Stimulated activated CD8-positive, alpha-beta memory T cell treated with anti-CD3 and anti-CD28 coated beads, Interleukin-15, amount 100 ng/mL, for 1 hour (primary cell): ENCODE measurements at places on chromosomes 16 and 17.

DNA sequence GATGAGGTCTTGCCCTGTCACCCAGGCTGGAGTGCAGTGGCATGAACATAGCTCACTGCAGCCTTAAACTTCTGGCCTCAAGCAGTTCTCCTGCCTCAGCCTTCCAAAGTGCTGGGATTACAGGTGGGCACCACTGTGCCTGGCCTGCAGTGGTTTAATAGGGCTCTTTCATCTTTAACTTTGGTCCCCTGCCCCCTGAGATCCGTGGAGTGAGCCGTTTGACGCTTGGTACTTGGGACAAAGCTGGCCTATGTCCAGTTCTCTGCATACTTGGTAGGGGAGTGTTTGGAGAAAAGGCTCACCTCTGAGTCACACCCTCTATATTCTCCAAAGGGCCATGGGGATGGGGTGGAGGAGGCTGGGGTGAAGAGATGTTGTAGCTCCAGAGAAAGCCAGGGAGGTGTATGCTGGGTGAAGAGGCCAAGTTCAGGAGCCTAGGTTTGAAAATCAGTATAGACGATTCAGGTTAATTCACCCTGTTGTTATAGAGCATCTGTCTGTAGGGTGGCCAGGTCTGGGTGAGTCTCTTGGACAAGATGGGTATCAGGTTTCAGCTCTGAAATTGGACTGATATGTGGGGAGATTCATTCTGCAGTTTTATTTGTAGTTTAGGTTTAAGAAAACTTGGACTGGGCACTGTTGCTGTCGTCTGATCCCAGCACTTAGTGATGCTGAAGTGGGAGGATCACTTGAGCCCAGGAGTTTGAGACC lies 17.6 kb downstream of the ABCC1 start:
- no peak for DNase-seq

DNA sequence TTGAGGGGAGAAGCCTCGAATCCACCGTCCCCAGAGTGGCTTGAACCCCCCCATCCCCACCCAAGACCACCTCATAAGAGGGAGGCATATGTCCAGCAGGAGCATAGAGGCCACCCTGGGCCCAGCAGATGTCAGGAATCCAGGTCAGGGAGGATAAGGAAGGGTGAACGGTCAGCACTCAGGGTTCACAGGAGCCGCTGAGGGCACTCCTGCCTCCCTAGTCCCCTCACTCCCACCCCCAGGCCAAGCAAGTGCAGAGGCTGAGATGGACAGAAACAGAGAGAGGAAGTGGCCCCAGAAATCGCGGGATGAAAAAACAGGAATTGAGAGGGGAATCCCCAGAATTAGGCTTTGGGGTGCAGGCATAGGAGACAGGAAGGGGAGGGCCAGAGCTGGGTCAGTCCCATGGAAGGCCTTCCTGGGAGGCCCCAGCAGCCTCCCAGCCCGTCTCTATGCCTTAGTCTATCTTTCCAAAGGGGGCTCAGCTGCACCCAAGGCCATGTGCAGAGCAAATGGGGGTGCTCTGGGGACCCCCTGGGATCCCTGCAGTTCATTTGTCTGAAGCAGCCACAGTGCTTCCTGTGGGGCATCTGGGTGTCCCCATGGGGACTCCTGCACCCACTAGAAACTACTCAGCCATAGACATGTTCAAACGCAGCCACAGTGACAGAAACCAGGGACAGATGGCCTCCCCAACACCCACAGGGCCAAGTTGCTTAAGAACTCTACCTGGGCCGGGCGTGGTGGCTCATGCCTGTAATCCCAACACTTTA lies 1.7 kb downstream of the CMTM3 start:
- no peak for DNase-seq

DNA sequence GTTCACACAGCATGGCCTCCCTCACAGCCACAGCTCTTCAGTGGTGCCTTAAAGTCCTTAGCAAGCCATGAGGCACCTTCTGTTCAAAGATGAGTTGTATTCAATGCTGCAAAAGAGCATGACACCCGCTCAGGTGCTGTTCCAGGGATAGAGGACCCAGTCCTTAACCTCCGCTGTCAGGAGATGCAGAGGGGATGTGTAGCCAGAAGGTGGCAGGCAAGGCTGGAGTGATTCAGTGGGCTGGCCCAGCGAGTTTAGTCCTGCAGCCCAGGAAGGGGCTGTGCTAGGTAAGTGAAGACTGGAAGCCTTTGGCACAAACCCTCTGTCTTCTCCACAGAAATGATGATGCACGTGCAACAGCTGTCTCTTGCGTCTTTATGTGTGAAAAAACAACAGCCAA lies 25.0 kb upstream of the ADAM11 start:
- no peak for DNase-seq

GRCh38 chr17:12691173-12691572 lies 25.5 kb downstream of the MYOCD start:
- DNase-seq = no peak

GRCh38 chr16:17107450-17107849 lies 363.3 kb downstream of the XYLT1 start:
- no peak for DNase-seq

GRCh38 chr17:8955021-8955959 lies 10.2 kb downstream of the PIK3R5 start:
- no peak for DNase-seq

DNA sequence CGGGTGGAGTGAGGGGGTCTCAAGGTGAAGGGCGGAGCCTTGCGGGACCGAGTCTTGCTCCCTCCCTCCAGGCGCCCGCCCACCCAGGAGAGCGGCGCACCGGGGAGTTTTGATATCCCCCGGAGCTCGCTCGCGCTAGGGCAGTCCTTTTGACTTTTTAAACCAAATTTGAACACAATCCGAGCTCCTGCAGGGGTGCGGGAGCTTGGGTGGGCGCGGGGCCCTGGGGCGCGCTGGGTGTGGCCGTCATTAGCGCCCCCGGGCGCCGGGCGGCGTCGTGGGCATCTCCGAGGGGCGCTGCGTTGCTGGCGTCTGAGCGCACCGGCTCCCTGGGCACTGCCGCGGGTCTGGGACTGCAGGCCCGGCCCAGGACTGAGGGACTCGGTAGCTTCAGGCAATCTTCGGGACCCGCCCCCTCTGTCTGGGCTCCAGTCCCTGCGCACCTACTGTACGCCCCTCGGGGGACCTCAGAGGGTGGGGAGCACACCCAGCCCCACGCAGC lies 10.9 kb downstream of the MAF start:
- no peak for DNase-seq

GRCh38 chr16:66135421-66135831 lies 231.1 kb upstream of the CDH5 start:
- DNase-seq = no peak
